ENCODE measurements at places on chromosomes 16 and 17.
A peak's percentile ranks its signal among the peaks of the same experiment; 100 is the strongest.

DNA sequence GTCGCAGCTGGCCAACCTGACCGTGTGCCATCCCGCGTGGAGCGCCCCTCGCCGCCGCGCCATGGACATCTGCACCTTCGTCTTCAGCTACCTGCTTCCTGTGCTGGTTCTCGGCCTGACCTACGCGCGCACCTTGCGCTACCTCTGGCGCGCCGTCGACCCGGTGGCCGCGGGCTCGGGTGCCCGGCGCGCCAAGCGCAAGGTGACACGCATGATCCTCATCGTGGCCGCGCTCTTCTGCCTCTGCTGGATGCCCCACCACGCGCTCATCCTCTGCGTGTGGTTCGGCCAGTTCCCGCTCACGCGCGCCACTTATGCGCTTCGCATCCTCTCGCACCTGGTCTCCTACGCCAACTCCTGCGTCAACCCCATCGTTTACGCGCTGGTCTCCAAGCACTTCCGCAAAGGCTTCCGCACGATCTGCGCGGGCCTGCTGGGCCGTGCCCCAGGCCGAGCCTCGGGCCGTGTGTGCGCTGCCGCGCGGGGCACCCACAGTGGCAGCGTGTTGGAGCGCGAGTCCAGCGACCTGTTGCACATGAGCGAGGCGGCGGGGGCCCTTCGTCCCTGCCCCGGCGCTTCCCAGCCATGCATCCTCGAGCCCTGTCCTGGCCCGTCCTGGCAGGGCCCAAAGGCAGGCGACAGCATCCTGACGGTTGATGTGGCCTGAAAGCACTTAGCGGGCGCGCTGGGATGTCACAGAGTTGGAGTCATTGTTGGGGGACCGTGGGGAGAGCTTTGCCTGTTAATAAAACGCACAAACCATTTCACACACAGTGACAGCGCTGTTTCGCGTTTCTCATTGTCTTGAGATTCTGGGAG lies 2.0 kb upstream of the ZACN start:
- no peak for DNase-seq

DNA sequence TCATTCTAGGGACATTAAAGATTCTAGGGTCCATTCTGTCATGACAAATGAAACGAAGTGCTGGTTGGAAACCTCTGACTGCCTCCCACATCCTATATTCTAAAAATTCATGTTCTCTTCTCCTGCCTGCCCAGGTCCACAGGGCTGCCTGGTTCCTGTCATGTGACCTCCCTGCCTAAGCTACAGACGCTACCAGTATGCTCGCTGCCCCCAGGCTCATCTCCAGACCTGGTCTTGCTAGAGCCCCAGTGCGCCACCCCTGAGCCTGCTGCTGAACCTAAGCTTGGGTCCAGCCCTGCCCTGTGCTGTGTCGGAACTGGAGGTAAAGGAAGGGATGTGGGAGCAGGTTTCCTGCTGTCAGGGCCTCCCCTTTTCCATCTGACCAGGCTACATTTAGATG lies 231.6 kb upstream of the CDH5 start:
- no peak for DNase-seq

DNA sequence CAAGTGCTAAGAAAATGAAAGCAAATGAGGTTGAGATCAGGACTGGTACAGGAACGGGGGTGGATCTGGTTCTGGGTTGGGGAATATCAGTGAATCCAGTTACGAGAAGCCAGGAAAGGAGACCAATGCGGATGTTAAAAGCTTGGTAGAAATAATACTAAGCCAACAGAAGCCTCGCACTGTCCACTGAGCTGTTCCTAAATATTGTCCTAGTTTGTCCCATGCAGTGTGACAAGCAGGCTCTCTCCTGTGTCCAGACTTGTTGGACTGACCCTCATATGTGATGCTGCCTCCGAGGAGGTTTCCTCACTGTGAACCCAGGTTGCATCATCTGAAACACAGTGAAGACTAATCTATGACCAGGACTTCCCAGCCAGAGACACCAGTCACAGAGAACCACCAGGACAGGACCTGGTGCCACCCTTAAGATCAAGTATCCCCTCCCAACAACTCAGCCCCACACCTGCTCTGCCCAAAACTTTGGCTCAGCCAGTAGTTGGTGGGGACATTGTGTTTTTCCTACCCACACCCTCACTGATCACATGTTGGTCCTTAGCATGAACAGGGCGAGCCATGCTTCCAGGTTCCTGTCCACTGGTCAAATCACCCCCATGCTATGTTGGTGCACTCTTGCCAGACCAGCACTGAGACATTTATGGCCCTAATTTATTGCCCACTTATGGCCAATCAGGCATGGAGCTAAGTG lies 32.7 kb upstream of the SCNN1B start:
- DNase-seq, result no peak

GRCh38 chr16:51532551-51532950 lies 381.5 kb upstream of the SALL1 start:
- no peak for DNase-seq

DNA sequence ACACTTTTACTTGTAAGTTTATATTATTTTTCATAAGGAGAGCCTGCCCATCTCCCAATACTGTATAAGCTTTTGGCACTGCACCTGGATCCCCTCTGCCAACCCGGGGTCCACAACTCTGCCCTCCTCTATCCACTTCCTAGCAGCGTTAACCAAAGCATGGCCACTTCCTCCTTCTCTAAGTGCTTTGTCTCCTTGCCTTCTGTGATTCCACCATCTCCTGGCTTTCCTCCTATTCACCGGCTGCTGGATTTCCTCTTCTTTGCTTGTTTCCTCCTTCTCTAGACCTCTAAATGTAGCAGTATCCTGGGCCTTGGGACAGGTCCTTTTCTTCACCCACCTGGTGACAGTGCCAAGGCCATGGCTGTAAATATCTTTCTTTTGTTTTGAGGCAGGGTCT lies 20.0 kb upstream of the WFIKKN2 start:
- DNase-seq, result no peak

- DNase-seq, result no peak
Observed at GRCh38 chr17:61076621-61077031, 323.0 kb upstream of the TBX2 start.

DNA sequence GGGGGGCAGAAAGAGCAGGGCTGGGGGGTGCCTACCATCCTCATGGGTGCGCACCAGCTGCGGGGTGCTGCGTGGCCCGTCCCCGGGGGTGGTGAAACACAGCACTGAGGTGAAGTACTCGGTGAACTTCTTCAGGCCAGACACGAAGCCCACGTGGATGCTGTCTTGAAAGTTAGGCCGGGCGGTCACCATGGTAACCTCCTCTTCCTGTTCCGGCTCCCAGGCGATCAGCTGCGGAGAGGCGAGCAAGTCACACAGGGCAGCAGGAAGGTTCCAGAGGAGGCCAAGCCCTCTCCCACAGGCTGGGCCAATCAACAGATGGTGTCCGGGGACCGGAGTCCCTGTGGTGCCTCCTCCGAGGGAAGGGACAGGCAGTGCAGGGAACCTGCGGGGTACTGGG lies 90.1 kb upstream of the CDC42EP4 start:
- DNase-seq, result no peak

GRCh38 chr17:2336852-2337543 lies at the start of gene SGSM2:
Gene SGSM2, plus strand, starts transcription at chr17:2337501. Its CDS starts 188 bp downstream, at chr17:2337689.
- no peak for DNase-seq

GRCh38 chr16:27801289-27801945 lies 251.5 kb downstream of the KATNIP start:
- no peak for DNase-seq

DNA sequence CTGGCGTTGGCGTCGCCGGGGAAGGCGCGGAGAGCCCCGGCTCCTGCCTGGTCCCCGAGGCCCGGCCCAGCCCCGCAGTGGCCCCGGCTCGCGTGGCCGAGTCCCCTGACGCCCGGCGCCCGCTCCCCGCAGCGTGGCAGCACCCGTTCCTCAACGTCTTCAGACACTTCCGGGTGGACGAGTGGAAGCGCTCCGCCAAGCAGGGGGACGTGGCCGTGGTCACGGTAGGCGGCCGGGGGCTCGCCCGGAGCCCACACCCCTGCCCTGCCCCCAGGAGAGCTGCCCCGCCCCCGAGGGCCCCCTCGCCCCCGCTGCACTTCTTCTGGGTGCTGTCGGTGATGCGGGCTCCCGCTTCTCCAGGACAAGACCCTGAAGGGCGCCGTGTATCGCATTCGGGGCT lies 466 bp downstream of the WDR90 start:
- DNase-seq, result no peak

DNA sequence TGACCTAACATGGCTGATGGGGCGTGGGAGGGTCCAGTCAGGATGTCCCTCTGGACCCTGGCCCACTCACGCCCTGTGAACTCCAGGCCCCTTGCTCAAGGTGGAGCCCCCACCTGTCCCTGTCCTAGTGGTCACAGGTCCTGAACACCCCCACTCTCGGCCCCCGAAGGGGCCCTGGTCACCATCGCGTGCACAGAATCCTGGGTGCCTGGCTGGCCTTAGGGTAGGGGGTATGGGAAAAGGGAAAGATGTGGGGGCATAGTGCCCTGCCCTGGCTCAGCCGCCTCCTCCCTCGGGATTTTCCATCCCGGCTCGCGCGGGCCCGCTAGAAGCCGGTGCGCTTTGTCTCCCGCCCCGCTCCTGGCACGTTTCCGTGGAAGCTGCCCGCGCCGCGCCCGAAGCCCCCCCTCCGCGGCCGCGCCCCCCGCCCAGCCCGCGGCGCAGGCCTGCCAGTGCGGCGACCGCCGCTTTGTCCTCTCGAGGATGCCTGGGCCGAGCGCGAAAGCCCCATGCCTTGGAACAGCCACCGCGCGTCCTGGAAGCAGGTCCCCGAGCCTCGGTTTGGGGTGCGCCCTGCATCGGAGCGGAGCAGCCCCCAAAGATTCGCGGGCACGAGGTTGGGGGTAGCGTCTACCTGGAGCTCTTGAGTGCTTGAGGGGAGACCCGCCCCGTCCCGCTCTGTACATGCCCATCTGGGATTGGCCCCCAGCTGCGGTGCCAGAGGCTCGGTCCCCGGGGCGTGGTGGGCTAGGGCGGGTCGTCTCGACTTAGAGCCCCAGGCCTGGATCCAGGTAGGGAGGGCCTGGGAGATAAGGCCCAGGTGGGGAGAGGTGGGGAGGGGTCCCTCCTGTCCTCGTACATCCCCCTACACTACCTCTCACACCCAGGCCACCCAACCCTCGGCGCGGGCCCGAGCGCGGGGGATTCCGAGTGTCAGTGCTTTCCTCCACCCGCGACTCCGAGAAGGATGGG lies 1.3 kb downstream of the SMPD3 start:
- no peak for DNase-seq

- no peak for DNase-seq
Observed at GRCh38 chr16:82755570-82756282, 129.0 kb downstream of the CDH13 start.

GRCh38 chr16:10578474-10579316 lies 1.7 kb downstream of the EMP2 start:
- DNase-seq, result no peak

DNA sequence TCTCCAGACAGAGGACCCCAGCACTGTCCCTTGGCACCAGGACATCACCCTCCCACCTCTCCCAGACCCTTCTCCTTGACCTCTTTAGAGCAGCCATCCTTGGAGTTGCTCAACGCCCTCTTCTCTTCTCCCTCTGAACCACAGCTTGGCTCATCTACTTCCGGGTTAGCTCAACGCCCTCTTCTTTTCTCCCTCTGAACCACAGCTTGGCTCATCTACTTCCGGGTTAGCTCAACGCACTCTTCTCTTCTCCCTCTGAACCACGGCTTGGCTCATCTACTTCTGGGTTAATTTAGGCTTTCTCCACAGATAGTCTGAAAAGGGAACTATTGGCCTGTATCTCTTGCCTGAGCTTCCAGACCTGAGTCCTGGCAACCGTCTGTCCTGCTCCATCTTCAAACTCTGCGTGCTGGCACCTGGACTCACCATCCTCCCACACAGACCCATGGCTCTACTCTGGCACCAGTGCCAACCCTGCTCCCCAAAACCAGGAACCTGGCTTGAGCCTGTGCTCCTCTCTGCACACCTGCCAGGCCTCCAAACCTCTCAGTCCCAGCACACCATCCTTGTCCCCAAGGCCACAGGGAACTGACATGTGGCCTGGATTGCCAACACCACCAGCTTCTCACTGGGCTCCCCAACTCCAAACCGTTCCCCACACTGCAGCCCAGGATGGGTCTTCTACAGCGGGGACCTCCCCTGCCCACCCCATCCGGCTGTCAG lies 25.3 kb upstream of the FAAP100 start:
- no peak for DNase-seq

- no peak for DNase-seq
Observed at GRCh38 chr16:72013888-72014581, 5.5 kb downstream of the DHODH start.

DNA sequence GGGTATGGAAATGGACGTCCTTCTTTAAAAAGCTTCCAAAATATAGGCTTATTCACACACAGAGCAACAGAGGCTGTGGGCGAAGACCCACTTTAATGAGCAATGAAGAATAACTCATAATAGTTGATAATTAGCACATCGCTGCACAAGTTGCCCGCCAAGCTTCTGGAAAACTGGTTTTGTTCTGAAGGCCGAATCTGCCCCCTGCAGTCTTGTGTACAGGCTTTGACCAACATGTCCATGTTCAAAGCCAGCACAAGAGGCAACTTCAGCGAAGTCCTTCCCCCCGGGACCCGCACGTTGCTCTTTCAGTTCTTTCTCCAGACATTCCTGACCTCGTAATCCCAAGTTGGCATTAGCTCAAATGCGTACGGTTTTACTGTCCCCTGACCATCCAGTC lies 73.3 kb downstream of the IRX5 start:
- DNase-seq, result no peak

GRCh38 chr17:48463526-48463925 lies 33.5 kb upstream of the SKAP1 start:
- peak; percentile 61 for DNase-seq

GRCh38 chr16:4839942-4840341 lies 7.1 kb downstream of the GLYR1 start:
- no peak for DNase-seq

- no peak for DNase-seq
Observed at GRCh38 chr17:38569701-38570512, 35.8 kb downstream of the SRCIN1 start.

GRCh38 chr16:83037102-83037501 lies 410.3 kb downstream of the CDH13 start:
- no peak for DNase-seq

DNA sequence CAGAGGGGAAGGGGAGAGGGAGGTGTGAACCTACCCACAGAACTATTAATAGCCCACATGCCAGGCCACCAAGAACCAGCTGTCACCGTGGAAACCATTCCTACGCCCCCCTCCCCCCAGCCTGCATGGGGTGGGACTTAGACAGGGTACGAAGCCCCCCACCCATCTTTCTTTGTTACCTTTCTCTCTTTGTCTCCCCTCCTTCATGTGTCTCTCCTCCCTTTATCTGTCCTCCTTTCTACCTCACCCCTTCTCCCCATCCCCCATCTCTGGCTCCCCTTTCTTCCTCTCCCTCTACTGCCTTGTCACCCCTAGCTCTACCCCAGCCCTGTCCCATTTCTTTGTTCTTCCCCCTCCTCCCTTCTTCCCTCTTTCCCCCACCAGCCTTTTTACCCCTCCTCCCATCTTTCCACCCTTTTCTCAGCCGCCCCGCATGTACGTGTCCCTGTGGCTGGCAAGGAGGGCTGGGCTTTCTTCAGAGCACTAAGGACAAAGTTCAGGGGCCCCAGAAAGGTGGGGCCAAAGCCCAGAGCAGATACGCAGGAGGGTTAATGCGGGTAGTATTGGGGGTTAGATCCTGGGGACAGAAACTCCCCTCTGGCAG lies 8.0 kb downstream of the THRA start:
- no peak for DNase-seq

- DNase-seq, result no peak
Observed at GRCh38 chr17:62680541-62681052, 53.1 kb downstream of the MRC2 start.

Measured in fibroblast of skin of left biceps (primary cell).